ENCODE measurements at places on chromosomes 7 and 10. TPM values are rescaled to one million over a fixed set of nuclear protein-coding genes. Genes with fewer than 3 reads are reported as not detected.

DNA sequence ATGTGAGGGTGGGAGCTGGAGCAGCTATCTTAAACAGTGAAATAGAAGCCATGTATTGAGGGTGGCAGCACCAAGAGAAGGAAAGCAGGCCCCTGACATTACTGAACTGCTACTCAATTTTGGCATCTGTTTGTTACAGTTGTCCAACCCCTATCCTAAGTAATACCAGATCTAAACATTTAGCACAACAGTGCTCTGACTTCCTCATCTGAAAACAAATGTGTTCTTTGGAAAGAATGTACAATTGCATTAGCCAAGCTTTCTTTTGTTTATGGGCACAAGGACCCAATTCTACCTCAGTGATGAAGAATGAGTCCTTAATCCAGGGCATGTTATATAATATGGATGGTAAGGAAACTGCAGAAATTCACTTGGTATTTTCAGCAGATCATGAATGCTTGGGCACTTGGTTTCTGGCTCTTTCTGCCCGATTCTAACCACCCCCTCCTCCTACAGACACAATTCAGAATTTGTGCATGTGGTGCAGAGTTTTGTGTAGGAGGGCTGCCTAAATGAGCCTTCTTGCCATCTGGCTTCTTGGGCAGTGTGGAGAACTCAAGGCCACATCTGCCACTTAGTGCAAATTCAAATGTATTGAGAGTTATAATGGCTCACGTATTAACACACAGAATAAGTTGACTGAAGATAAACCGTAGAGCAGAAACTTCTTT, 36.9 kb upstream of the KMT2E start:
- H3K36me3 ChIP-seq, result no peaks in the 10 kb centered on the region
- H3K27me3 ChIP-seq, result no peaks in the 10 kb centered on the region
- no peak overlapping the region for H3K4me3 ChIP-seq
- peaks cover 76% of the 10 kb centered on the region for H3K4me1 ChIP-seq

GRCh38 chr10:131211559-131211958, 100.0 kb downstream of the TCERG1L start:
- H3K27ac ChIP-seq, result no peak overlapping the region
- no peak for DNase-seq
- H3K27me3 ChIP-seq, result peaks cover 4% of the 10 kb centered on the region
- no peaks in the 10 kb centered on the region for H3K4me1 ChIP-seq
- no peak overlapping the region for H3K4me3 ChIP-seq

DNA sequence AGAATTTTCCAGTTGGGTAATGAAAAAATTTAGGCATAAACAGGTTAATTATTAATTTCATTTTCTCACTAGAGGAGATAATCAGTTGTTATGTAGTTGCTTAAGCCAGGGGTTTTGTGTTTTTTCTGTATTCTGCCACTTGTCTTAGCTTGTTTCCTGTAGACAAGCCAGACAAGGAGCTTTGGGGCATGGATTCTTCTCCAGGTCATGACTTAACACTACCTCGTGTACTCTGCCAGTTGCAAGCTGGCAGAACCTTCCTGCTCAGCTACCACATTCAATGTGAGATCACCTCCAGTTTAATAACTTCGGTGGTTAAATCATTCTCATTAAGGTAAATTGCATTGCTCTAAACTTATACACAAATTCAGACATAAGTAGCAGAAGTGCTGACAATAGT, 1.8 kb downstream of the CCM2 start:
- H3K4me1 ChIP-seq, result peaks cover 19% of the 10 kb centered on the region
- no peak overlapping the region for H3K4me3 ChIP-seq
- DNase-seq, result no peak
- no peaks in the 10 kb centered on the region for H3K27me3 ChIP-seq
- no peaks in the 10 kb centered on the region for H3K36me3 ChIP-seq

- H3K27me3 ChIP-seq, result no peaks in the 10 kb centered on the region
- no peaks in the 10 kb centered on the region for H3K36me3 ChIP-seq
- H3K4me3 ChIP-seq, result no peak overlapping the region
- no peaks in the 10 kb centered on the region for H3K4me1 ChIP-seq
- H3K27ac ChIP-seq, result no peak overlapping the region
Measured at GRCh38 chr10:19491166-19491565, 325.1 kb upstream of the PLXDC2 start.

The CLEC5A gene
- 7.7 TPM for total RNA-seq

GRCh38 chr10:9301148-9301547, 1246.7 kb downstream of the GATA3 start:
- H3K4me1 ChIP-seq, result no peaks in the 10 kb centered on the region
- DNase-seq, result no peak
- no peaks in the 10 kb centered on the region for H3K36me3 ChIP-seq
- no peak overlapping the region for H3K27ac ChIP-seq
- H3K27me3 ChIP-seq, result no peaks in the 10 kb centered on the region

The PI4K2A gene
- 25.8 TPM for total RNA-seq

The NSUN6 gene
- total RNA-seq, result 8.1 TPM

The PODXL gene
- total RNA-seq, result 62.1 TPM

DNA sequence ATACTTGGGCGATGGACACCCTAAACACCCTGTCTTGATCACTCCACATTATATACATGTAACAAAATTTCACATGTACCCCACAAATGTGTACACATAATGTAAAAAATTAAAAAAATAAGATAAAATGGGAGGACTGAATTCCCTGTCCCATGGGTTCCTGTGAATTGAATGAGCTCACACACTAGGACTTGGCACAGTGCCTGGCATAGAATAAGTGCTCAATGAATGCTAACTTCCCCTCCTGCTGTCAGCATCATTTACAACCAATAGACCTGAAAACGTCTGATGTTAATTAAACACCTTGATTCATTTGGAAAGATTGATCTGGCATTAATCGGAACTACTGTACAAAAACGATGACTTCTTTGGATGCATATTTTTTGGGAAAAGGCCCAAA, 117.3 kb upstream of the ZNF438 start:
- no peak overlapping the region for H3K4me3 ChIP-seq
- peaks cover 5% of the 10 kb centered on the region for H3K4me1 ChIP-seq
- no peaks in the 10 kb centered on the region for H3K27me3 ChIP-seq
- no peak for DNase-seq

GRCh38 chr7:37698782-37699181, 15.2 kb downstream of the GPR141 start:
- DNase-seq, result no peak
- H3K4me1 ChIP-seq, result no peaks in the 10 kb centered on the region
- no peak overlapping the region for H3K27ac ChIP-seq
- no peaks in the 10 kb centered on the region for H3K36me3 ChIP-seq

The GSTO2 gene
- total RNA-seq, result 9.5 TPM

DNA sequence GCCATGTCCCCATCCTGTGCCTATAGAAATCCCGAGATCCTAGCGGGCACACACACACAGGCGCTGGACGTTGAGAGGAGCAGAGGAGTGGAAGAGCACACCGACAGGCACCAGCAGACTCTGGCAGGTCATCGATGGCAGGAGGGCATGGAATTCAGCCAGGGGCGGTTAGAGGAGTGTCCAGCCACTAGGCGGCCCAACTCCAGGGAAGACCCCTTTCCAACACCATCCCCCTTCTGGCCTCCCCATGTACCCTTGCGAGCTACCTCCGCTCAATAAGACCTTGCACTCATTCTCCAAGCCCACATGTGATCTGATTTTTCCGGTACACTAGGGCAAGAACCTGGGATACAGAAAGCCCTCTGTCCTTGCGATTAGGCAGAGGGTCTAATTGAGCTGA, 356.0 kb upstream of the DPP6 start:
- H3K4me1 ChIP-seq, result no peaks in the 10 kb centered on the region
- no peak overlapping the region for H3K27ac ChIP-seq
- H3K36me3 ChIP-seq, result no peaks in the 10 kb centered on the region
- H3K27me3 ChIP-seq, result no peaks in the 10 kb centered on the region
- H3K4me3 ChIP-seq, result no peak overlapping the region

The ADRB1 gene
- 11.7 TPM for total RNA-seq

All from left lung (tissue), 14 donors.